Progenitor cell of endocrine pancreas (in vitro differentiated cells): ENCODE measurements at places on chromosomes 1 and 21. TPM values are rescaled to one million over a fixed set of nuclear protein-coding genes. Genes with fewer than 3 reads are reported as not detected.

GRCh38 chr1:3986686-3987218, 86.7 kb upstream of the C1orf174 start:
- no peak for DNase-seq
- peaks cover 15% of the 10 kb centered on the region for H3K27me3 ChIP-seq
- no peak overlapping the region for H3K27ac ChIP-seq
- H3K4me3 ChIP-seq, result no peak overlapping the region
- H3K4me1 ChIP-seq, result no peaks in the 10 kb centered on the region

DNA sequence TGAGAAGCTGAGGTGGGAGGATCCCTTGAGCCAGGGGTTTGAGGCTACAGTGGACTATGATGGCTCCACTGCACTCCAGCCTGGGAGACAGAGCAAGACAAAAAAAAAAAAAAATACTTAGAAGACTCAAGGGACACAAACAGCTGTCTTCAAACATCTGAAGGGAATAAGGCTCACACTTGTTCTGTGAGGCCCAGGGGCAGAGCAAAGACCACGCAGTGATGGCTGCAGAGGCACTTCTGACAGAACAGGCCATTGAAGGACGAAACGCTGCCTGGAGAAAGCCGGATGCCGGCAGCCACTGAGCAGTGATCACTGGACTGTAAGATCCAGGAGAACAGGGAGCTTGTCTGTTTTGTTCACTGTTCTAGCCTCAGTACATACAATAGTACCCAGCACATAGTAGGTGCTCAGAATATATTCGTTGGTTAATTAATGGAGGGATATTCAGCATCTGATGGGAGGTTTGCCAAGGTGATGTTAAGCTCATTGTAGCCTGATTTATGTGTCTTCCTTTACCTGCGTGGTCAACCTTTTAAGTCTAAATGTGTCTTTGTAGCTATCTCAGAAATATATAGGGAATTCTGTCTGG, 12.1 kb upstream of the NDC1 start:
- no peaks in the 10 kb centered on the region for H3K27me3 ChIP-seq
- peaks cover 13% of the 10 kb centered on the region for H3K36me3 ChIP-seq
- no peak overlapping the region for H3K4me3 ChIP-seq
- H3K4me1 ChIP-seq, result no peaks in the 10 kb centered on the region

GRCh38 chr1:163084330-163084729, 15.2 kb downstream of the RGS4 start:
- no peaks in the 10 kb centered on the region for H3K4me1 ChIP-seq
- H3K27me3 ChIP-seq, result no peaks in the 10 kb centered on the region
- DNase-seq, result no peak
- H3K36me3 ChIP-seq, result no peaks in the 10 kb centered on the region
- H3K27ac ChIP-seq, result no peak overlapping the region
- H3K4me3 ChIP-seq, result no peak overlapping the region

- no peak for DNase-seq
- no peaks in the 10 kb centered on the region for H3K4me1 ChIP-seq
- no peaks in the 10 kb centered on the region for H3K36me3 ChIP-seq
- H3K27me3 ChIP-seq, result peaks cover 60% of the 10 kb centered on the region
These were observed 1.6 kb upstream of the COLGALT2 start for GRCh38 chr1:184039126-184039525.

Gene CXADR
- 58.1 and 65.9 TPM in 2 replicates for total RNA-seq

- no peak overlapping the region for H3K27ac ChIP-seq
- no peak overlapping the region for H3K4me3 ChIP-seq
- no peak for DNase-seq
- peaks cover 4% of the 10 kb centered on the region for H3K4me1 ChIP-seq
These were observed 170.4 kb downstream of the PTPRC start for GRCh38 chr1:198809247-198809646.

GRCh38 chr1:100622506-100622905, 84.6 kb downstream of the GPR88 start:
- no peaks in the 10 kb centered on the region for H3K4me1 ChIP-seq
- H3K27me3 ChIP-seq, result peaks cover 2% of the 10 kb centered on the region
- no peaks in the 10 kb centered on the region for H3K36me3 ChIP-seq
- no peak for DNase-seq
- no peak overlapping the region for H3K4me3 ChIP-seq
- no peak overlapping the region for H3K27ac ChIP-seq

Gene GNAT2
- total RNA-seq, result 0.57 TPM in 1 of 2 replicates, not detected in the other

Gene CNR2
- not detected in 2 replicates for total RNA-seq

Gene UCK2
- 29.7 and 30.6 TPM in 2 replicates for total RNA-seq

Gene MAP7D1
- total RNA-seq, result 98.0 and 109 TPM in 2 replicates

- no peak overlapping the region for H3K4me3 ChIP-seq
- no peaks in the 10 kb centered on the region for H3K4me1 ChIP-seq
- H3K27ac ChIP-seq, result peak overlapping the region; percentile 12
- peaks cover 49% of the 10 kb centered on the region for H3K36me3 ChIP-seq
- H3K27me3 ChIP-seq, result no peaks in the 10 kb centered on the region
These were observed 15.1 kb downstream of the TRIM45 start for GRCh38 chr1:117106478-117106877.

DNA sequence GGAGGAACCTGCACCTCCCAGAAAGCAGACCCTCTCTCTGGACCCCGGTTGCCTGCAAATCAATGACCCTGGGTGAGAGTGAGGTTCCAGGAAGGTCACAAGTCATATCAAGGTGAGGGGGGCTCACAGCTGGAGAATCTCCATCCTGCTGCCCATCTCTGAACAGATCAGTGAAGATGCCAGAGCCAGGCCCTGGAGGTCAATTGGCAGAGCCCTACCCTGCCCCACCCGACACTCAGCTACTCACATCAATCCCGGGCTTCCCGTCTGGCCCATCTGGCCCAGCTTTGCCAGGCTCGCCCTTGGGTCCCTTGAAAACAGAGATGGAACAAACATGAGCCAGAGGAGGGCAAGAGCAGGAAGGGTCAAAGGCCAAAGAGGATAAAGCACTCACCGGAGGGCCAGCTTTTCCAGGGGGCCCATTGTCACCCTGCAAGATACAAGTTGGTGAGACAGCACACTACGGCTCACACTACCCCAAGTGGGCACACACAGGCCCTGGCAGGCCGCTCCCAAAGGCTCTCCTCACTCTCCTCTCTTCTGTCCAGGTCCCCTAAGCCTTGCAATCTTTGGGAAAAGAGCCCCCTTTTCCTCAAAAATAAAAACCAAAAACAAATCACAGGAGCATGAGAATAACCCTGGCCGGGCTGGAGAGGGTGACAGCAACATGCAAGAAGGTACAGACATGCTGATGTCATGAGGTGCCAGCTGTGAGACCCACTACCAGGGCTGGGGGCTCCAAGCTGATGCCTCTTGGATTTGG, 2.9 kb downstream of the COL9A2 start:
- peaks cover 26% of the 10 kb centered on the region for H3K27me3 ChIP-seq
- DNase-seq, result no peak
- H3K36me3 ChIP-seq, result no peaks in the 10 kb centered on the region

- peak overlapping the region; percentile 43 for H3K4me3 ChIP-seq
- no peak for DNase-seq
- peaks cover 24% of the 10 kb centered on the region for H3K4me1 ChIP-seq
- peaks cover 2% of the 10 kb centered on the region for H3K36me3 ChIP-seq
- no peaks in the 10 kb centered on the region for H3K27me3 ChIP-seq
- peak overlapping the region; percentile 91 for H3K27ac ChIP-seq
These were observed 71.7 kb downstream of the SNX7 start for GRCh38 chr1:98732985-98733781.

Gene KRTAP19-6
- not detected in 2 replicates for total RNA-seq

- H3K4me3 ChIP-seq, result no peak overlapping the region
- H3K36me3 ChIP-seq, result peaks cover 3% of the 10 kb centered on the region
- H3K4me1 ChIP-seq, result no peaks in the 10 kb centered on the region
- H3K27ac ChIP-seq, result no peak overlapping the region
- no peaks in the 10 kb centered on the region for H3K27me3 ChIP-seq
These were observed 16.6 kb downstream of the DDAH1 start for GRCh38 chr1:85448358-85448757.

GRCh38 chr1:216457356-216457755, 34.1 kb upstream of the USH2A start:
- H3K4me1 ChIP-seq, result peaks cover 41% of the 10 kb centered on the region
- H3K36me3 ChIP-seq, result no peaks in the 10 kb centered on the region
- no peaks in the 10 kb centered on the region for H3K27me3 ChIP-seq

GRCh38 chr1:79004916-79005315, 1.6 kb downstream of the ADGRL4 start:
- no peak for DNase-seq
- peaks cover 4% of the 10 kb centered on the region for H3K4me1 ChIP-seq
- no peaks in the 10 kb centered on the region for H3K36me3 ChIP-seq
- H3K27me3 ChIP-seq, result peaks cover 17% of the 10 kb centered on the region
- H3K27ac ChIP-seq, result no peak overlapping the region

DNA sequence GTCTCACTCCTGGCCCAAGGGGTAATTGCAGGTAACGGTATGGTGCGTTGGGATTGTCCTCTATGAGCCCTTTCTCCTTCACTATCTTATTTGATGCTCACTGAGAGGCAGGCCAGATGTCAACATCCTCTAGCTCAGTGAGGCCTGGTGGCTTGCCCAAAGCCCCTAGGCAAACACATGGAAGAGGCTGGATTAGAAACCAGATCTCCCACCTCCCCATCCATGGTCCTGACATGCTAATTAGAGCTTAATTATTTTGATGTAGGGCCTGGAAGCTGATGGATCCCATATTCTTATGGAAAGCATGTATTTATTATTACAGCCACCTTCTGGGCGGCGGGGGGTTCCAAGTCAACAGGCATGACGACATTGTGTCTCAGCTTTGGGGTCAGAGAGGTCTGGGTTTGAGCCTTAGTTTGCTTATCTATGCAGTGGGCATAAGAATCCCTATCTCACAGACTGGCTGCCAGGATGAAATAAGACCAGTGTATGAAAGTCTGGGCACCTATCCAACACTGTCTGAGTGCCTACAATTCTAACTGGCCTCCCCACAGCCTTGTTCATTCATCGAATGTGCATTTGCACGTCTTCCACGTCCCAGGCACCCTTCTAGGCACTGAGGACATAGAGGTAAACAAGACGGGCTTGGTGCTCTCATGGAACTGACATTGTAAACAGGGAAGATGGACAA, 6.2 kb downstream of the SMPDL3B start:
- DNase-seq, result no peak
- H3K4me1 ChIP-seq, result no peaks in the 10 kb centered on the region
- H3K36me3 ChIP-seq, result no peaks in the 10 kb centered on the region
- H3K4me3 ChIP-seq, result no peak overlapping the region
- no peak overlapping the region for H3K27ac ChIP-seq

- H3K4me1 ChIP-seq, result peaks cover 14% of the 10 kb centered on the region
- H3K27me3 ChIP-seq, result no peaks in the 10 kb centered on the region
- H3K27ac ChIP-seq, result no peak overlapping the region
- H3K4me3 ChIP-seq, result no peak overlapping the region
- H3K36me3 ChIP-seq, result peaks cover 17% of the 10 kb centered on the region
These were observed 8.2 kb upstream of the PIGK start for GRCh38 chr1:77227381-77227780.

DNA sequence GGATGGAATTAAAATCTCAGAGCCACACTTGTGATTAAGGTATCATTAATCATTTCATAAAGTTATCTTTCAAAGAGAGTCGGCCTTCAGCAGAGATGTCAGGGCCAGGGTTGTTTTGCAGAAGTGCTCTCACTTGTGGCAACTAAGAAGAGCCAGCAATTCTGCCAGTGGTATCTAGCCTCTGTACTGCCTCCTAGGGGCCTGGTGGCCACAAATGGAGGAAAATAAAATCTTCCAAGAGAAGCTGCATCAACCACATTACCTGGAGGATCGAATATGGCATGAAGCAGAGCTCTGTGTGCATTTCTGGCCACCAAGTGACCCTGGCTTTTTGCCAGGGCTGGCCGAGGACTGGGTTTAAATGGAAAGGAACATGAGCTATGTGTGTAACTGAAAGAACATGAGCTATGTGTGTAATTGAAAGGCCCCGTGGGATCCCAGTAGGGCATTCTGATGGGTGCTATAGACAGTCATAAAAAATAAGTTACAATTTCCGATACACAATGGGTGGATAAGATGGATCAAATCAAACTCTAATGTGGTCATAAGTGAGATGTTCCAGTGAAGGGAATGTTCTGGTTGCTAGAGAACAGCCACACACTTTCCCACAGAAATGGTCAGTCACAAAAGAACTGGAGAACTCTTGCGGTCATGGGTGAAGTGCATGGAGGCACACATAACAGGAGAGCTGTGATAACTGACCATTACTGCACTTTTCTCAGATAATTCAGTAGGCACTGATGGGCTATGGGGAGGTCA, 335.8 kb downstream of the CAMTA1 start:
- no peak overlapping the region for H3K4me3 ChIP-seq
- no peak overlapping the region for H3K27ac ChIP-seq
- no peaks in the 10 kb centered on the region for H3K36me3 ChIP-seq

DNA sequence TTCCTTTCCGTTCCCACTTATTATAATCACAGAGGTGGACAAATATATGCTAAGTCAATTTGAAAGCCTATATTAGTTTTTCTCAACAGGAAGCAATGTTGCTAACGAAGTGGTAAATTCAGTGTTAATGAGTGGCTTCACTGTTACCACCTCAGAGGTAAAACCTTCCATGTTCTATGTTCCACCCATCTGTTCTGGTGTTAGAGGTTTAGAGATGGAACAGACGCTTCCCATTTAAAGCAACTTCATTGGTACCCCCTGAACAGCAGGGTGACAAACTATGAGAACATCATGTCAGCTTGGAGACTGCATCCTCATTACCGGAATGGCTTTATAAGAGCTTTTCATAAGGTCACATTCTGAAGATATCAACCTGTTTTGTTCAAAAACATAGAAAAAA, 77.9 kb downstream of the ZNF644 start:
- DNase-seq, result no peak
- H3K4me3 ChIP-seq, result no peak overlapping the region
- peaks cover 21% of the 10 kb centered on the region for H3K36me3 ChIP-seq
- H3K27ac ChIP-seq, result no peak overlapping the region
- H3K4me1 ChIP-seq, result peaks cover 8% of the 10 kb centered on the region
- H3K27me3 ChIP-seq, result no peaks in the 10 kb centered on the region

- H3K27ac ChIP-seq, result no peak overlapping the region
- no peaks in the 10 kb centered on the region for H3K36me3 ChIP-seq
- DNase-seq, result no peak
- peaks cover 24% of the 10 kb centered on the region for H3K27me3 ChIP-seq
- H3K4me1 ChIP-seq, result peaks cover 9% of the 10 kb centered on the region
These were observed 4.7 kb downstream of the OLFML2B start for GRCh38 chr1:162019006-162019405.

DNA sequence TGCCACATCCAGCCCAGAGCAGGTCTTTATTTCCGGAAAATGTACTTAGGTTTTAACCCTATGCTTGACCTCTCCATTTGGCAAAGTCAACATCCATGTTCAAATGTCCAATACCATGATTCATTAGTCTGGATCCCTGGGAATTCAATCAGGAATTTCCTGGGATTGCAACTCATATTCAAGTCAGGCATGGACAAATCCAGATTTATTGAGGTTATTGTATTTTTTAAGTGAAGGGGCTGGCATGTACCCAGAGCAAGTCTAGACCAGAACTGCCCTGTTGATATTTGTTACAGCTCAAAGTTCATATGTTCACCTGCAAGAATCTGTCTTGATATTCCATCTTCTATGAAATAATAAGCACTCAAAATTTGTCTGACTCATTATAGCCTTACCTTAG, 521.1 kb downstream of the ADGRL2 start:
- H3K4me1 ChIP-seq, result peaks cover 11% of the 10 kb centered on the region
- H3K36me3 ChIP-seq, result no peaks in the 10 kb centered on the region
- H3K4me3 ChIP-seq, result no peak overlapping the region
- no peak overlapping the region for H3K27ac ChIP-seq
- DNase-seq, result no peak

Gene BLACAT1
- total RNA-seq, result 6.3 and 6.7 TPM in 2 replicates
